Activated CD4-positive, alpha-beta memory T cell treated with anti-CD3 and anti-CD28 coated beads for 36 hours (primary cell): ENCODE measurements at places on chromosomes 4 and X.

GRCh38 chrX:27995611-27996010, 14.4 kb upstream of the DCAF8L1 start:
- no peak for DNase-seq

GRCh38 chr4:110808351-110808878, 185.5 kb upstream of the PITX2 start:
- no peak for DNase-seq

GRCh38 chr4:139319571-139319970, 17.3 kb upstream of the NDUFC1 start:
- DNase-seq, result no peak

DNA sequence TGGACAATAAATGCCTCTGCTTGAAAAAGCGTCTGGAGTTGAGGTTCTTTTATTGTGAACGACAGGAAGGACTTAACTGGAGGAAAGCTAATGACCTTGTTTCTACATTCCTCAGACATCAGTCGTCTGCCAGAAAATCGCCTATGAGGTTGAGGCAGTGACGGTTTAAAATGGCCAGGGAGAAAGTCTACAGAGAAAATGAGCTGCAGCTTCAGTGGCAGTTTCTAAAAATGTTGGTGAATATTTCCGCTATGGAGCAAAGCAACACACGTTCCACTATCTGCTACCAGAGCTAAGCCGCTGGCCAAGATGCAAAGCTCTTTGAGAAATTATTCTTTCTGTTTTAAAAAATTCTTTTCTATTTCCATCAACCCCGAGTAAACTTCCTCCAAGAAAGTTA, 116.9 kb upstream of the GALNT7 start:
- no peak for DNase-seq

DNA sequence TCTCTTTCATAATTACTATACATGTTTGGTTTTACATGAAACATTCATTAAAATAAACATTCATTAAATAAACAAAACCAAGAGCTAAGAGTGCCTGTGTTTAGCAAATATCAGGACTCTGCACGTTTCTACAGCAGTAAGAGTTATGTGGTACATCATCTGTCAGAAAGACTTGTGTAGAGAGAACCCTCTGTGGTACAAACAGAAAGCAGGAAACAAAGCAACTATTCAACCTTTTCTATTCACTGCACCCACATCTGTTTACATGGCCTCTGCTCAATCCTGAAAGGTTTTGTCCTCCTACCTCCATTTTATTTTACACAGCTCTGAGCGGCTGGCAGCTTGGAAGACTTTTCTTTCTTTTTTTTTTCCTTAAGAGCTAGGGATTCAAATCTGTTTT, 90.7 kb upstream of the PCDH18 start:
- no peak for DNase-seq

DNA sequence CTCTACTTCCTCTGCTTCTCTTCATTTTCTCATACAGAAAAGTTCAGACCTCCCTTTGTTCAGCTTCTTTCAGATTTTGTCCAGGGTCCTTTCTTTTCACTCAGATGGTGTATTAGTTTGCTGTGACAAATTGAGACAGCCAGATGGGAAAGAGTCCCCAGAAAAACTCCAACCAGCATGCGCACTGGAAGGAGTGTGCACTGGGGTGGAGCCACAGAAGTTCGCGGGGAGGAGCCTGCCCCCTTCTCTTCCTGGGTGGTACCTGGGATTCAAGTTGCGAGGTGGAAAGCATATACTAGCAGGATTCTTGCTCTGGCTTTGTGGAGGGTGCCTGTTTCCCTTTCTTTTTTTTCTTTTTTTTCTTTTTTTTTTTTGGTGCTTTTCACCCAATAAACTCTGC, 51.6 kb downstream of the SMIM20 start:
- DNase-seq, result no peak

- DNase-seq, result no peak
Measured at GRCh38 chr4:133483600-133484246, 334.6 kb downstream of the PCDH10 start.

DNA sequence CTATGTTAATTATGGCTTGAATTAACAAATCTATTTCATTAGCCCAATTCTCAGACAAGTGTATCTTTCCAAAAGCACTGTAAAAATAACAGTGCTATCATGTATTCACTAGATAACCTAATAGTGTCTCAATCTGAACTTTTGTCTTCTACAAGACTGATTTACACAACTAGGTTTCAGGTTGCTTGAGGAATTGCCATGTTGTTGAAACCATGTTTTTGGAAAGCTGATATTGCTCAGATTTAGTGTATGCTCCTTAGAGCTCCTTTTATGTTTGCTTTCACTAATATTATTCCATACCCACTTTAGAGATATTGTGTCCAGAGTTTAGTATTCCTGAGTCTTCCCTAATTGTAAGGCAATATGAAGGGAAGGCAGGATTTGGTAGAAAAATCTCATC, 70.6 kb downstream of the GPAT3 start:
- no peak for DNase-seq

DNA sequence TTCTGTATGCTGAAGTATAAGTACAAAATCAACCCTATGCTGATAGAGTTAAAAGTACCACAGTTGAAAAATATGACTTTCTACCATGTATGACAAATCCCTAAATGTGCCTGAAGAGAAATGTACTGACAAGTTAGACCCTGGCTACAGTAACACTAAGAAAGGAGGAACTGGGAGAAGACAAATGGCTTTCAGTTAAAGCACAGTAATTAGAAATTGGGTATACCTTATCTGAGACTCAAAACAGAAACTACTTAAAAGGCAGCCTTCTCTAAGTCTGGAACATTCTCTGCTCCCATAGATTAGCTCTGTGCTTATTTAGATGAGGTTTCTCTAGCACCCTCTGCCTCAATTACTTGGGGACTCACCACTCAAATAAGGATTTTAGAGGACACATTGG, 189.1 kb downstream of the GPC3 start:
- no peak for DNase-seq

DNA sequence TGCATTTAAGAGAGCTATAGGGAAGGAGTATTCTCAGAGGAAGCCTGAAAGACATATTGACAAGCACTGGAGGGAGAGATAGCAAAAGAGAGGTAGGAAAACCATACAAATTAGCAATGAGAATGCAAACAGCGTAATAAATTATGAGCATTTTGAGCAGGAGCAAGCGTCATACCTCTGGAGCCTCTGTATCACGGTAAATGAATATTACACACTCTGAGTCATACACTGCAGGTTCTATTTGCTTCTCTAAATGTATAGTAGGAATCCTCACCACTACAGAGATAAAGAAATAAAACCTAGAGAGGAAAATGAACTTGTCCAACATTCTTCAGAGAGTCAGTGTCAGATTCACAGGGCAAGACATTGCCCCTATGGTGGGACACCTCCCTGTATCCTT, 46.4 kb upstream of the GABRE start:
- no peak for DNase-seq

DNA sequence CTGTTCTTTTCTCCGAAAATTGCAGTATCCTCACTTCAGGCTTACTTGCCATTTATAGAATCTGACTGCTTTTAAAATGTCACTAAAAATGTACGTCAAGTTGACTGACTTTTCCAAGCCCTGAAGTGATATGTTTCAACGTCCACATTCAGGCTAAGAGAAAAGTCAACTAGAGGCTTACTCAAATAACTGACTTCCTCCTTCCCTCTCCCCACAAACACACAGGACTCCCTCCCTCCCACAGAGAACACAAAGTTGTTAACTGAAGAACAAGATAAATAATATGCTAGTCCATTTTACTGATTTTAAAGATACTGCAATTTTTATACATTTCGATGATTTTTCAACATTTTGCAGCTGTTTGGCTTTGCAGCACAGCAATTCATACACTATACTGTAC, 13.8 kb upstream of the CDKL2 start:
- DNase-seq, result no peak

GRCh38 chr4:24605216-24605615, 20.9 kb upstream of the DHX15 start:
- DNase-seq, result no peak

DNA sequence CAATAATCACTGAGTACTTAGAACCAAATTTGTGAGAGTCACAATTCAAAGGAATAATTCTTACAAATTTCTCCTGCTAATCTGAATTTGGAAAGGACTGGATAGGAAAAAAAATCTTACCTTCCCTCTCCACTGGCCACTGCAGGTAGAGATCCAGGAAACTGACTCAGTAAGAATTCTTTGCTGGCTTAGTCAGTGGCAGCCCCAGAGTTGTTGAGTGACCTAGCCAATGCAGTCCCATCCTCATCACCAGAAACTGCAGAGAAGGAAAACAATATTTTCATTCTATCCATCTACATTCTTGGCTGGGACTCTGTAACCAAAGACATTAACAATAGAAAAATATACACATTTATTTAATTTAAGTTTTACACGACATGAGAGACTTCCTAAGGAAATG, 572.0 kb downstream of the ADGRL3 start:
- DNase-seq, result no peak

GRCh38 chr4:82517043-82517442, 44.7 kb downstream of the TMEM150C start:
- no peak for DNase-seq

GRCh38 chr4:40446839-40447238, 111.7 kb downstream of the CHRNA9 start:
- DNase-seq, result no peak

DNA sequence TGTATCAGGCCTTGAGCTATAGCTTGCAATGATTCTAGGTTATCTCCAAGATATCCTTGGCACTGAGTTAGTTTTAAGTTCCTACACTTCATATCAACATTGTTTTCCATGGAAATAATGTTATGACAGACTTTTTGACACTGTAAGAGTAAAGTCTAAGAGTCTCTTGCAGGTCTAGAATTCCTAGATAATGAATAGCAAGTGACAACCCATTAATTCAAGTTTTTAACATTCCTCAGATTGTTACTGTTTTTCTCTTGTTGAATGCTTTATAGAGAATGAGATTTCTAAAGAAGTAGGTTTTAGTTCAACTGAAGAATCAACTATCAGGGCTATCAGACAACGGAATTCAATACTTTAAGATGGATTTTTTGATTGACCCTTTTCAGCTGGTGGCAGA, 276.1 kb downstream of the PPP3CA start:
- DNase-seq, result no peak

DNA sequence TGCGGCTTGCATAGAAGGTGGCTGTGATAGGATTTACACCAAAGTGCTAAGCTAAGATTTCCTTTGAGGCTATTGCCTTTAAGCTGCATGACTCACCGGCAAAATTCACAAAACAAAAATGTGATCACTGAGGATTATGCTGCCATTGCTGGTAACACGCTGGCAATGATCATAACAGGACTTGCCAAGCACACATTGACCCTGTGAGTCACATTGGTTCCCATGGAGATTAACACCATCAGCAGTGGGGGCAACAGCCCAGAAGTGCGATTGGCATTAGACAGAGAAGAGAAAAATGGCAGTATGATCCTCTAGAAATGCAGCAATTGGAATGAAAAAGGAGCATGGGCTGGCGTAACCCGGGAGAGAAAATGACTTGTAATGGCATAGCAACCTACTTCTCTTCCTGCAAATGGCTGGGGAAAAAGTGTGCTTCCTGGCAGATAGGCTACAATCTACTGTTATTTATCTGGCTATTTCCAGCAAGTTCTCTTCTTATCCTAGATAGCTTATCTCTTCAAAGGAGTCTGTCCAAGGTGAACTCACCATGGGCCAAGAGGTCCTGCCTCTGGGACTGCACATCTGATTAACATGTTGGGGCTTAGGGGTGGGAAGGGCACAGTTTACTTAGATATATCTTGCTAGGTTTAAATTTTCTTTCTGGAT, 314.2 kb upstream of the IGFBP7 start:
- no peak for DNase-seq
